ENCODE measurements at places on chromosomes 6 and 20.

GRCh38 chr20:41889126-41889843 is 271.1 kb upstream of the CHD6 start:
- no peak for DNase-seq

GRCh38 chr6:135289816-135290215 is 108.7 kb downstream of the MYB start:
- DNase-seq = no peak

DNA sequence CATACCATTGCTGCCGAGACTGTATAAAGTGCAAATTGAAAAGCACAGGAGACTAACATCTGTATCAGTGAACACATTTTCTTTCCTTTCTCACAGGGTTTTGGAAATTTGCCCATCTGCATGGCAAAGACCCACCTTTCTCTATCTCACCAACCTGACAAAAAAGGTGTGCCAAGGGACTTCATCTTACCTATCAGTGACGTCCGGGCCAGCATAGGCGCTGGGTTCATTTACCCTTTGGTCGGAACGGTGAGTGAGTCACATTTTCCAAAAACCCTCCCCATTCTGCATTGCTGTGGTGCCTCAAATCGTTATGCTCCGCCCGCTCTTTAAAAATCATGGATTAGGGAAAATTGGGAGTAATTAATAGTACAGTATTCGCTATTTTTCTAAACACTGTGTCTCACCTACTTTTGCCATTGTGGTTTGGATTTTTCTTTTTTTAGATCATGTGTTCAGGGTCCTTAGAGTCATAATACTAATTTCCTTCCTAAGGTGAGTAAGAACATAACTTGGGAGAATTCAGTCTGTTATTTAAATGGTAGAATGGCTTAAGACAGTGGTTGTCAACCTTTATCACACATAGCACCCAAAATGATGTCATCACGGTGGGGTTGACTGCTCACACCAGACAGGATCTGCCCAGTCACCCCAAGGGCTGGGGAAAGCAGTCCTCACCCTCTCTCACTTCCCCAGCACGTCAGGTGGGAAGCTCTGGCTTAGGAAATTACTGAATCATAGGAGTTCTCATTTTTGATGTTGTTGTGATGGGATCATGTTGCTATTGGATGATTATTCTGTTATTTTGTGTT is 171.6 kb downstream of the MTHFD1L start:
- DNase-seq = peak; percentile 58

GRCh38 chr20:21832442-21833385 is 127.2 kb downstream of the PAX1 start:
- no peak for DNase-seq

DNA sequence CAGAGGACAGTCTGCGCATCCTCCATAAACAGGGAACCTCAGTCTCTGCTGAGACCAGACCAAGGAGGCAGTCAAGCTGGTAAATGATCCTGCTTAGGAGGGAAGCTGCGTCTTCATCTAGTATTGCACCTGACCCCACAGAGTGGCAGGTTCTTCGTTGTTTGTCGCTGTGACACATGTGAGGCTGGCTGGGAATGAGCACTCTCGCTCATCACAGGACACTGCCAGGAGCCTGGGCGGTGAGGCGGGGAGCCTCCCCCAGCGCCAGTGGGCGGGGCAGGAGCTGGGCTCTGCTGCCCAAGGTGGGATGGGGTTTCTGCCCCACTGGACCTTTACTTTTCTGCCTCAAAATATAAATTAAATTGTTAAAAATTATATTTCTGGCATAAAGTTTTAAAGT is 48.4 kb upstream of the SYNDIG1 start:
- no peak for DNase-seq

DNA sequence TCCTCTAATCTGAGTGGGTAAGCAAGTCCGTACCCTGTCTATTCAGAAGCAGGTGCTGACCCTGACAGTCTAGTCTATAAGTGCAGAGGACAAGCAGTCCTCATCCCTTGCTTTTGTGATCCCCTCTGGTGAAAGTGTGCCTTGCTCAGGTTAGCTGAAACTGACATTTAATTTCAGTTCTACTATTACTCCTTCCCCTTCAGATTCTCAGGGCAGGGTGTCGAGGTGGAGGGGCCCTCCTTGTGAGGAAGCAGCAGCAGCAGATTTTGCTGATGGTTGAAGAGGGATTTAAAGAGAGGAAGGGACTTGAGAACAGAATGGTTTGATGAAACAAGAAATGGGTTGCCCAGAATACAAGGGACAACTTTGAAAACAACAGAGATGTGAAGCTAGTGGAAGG is 309.3 kb downstream of the CLIC5 start:
- DNase-seq = no peak

DNA sequence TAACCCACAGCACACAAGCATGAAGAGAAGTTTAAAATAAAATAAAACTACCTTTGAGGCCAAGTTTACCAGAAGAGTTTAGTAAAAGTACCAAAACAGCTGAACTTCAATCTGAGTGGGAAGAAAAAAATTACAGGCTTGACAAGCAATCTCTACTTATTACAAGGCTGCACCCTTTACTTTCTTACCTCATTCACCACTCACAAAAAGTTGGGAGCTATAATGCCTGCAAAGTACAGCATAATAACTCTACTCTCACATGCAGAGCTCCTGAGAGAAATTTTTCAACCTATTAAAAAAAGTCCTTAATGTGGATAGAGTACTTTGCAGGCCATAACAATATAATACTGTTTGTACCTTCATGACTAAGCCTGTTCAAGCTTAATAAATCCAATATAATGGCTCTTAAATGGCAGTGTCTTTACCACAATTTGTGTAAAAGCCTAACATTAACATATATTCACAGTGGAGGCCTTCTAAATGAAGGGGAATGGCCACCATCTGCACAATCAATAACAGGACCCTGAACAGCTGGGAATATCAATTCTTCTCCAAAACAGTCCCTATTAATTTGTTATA is 103.1 kb downstream of the DST start:
- no peak for DNase-seq

- DNase-seq = no peak
Observed at GRCh38 chr6:36422714-36423100, 19.9 kb downstream of the PXT1 start.

- DNase-seq = no peak
Observed at GRCh38 chr6:85429346-85429745, 20.5 kb upstream of the NT5E start.

GRCh38 chr20:41587956-41588355 is 30.2 kb downstream of the CHD6 start:
- DNase-seq = no peak

DNA sequence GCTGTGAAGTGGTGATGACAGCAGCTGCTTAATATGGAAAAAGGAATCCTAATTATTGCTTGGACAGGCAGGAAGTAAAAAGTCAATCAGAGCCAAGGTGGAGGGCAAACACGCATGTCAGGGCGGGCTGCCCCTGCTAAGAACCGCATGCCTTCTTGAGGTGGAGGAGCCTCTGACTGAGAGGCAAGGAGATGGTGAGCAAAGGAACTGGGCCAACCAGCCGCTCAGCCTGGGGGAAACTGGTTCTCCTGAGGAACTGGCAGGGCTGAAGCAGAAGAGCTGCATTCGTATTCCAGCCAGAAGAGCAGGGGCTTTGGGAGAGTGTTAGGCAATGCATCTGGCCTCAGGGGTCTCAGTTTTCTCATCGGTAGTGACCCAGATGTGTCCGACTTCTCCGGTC is 13.1 kb upstream of the MLN start:
- no peak for DNase-seq

- DNase-seq = no peak
Observed at GRCh38 chr6:118535176-118535844, 12.8 kb upstream of the PLN start.

DNA sequence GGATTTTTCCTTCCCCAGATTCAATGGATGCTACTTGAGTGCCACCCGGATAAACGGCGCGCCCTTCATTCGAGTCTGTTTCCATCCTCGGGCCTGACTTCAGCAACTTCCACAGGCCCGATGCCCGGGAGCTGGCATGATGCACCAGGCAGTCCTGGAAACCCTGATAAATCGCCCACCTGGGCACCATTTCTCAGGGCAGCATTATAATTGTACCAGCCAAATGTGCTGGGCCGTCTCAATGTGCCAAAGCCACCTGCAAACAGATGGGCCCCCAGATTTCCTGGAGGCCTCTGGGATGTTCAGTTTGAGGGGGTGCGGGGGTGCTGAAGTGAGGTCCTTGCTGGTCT is 65.8 kb downstream of the NOL4L start:
- DNase-seq = no peak

DNA sequence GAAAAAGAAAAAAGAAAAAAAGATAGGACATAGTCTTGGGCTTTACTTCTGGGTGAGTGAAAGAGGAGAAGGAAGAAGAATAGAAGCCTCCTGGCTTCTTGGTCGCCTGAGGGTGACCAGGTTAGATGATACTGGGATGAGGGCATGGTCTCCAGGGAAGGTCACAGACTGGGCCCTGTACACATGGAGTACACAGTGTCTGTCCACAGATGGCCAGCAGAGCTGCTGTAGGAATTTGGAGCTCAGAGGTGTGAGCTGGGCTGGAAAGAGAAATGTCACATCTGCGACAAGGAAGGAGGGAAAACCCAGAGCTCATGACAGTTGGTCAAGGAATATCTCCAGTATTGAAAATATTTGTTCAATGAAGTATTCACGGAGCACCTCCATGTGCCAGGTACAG is 56.1 kb downstream of the DLGAP4 start:
- no peak for DNase-seq

GRCh38 chr6:52138284-52138683 is 47.9 kb upstream of the IL17A start:
- no peak for DNase-seq

DNA sequence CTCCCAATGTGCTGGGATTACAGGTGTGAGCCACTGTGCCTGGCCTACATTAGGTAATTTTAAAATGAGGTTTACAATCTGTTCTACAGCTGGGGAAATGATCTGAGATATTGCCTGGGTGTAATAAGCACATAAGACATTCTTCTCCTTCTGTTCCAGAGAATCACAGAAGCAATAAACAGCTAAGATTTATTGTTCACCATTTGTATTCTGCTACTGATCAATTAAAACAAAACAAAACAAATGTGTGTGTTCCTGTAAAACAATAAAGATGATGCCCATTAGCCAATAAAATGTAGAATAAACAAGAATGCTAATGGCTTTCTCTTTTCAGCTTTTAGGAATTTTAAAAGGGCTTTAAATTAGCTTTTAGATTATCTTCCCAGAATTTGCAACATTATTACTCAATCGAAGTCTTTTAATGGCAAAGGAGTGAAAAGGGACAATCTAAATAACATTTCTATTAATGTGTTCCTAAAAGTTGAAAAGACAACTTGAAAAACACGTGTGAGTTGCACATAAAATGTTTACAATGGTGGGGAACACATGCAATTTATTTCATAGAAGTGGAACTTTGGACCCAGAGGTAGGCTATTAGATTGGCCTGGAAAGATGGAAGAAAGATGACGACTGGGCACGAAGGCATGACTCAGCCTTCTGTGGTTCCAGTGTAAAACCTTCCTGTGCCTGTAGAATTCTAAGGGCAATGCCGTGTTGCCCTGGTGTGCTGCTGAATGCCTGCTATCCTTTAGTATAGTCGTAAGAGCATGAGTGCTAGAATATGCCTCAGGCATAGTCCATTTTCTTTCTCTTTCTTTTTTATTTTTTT is 29.0 kb upstream of the DEK start:
- peak; percentile 15 for DNase-seq

GRCh38 chr6:149948011-149948410 is 6.2 kb downstream of the ULBP2 start:
- no peak for DNase-seq

DNA sequence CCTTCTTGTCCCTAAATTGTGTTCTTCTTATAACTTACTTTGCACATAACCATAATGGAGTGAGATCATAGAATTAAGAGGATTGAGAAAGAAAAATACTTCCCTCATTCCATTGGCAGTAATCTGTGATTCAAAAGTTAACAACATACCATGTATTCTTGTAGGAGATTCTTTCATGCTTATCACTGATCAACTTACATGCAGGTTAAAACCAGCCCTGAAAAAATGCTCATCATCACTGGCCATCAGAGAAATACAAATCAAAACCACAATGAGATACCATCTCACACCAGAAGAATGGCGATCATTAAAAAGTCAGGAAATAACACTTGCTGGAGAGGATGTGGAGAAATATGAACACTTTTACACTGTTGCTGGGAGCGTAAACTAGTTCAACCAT is 36.5 kb upstream of the GFRAL start:
- no peak for DNase-seq

DNA sequence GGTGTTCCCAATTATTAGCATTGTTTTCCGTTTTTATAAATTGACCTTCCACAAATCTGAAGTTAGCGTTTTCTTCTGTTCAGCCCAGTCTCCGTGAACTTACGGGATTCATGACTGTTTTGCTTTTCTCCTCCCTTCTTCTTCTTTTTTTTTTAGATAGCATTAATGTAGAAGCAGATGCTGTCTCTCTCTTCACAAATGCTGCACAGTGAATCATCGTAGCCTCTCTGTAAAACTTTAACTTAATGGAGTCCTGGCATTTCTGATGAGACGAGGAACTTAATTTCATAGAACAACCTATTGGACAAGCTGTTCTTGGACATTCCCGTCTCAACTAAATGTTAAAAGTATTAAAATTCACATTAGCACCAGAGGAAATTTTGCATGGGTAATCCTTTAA is 138.0 kb upstream of the EEF1E1 start:
- no peak for DNase-seq

DNA sequence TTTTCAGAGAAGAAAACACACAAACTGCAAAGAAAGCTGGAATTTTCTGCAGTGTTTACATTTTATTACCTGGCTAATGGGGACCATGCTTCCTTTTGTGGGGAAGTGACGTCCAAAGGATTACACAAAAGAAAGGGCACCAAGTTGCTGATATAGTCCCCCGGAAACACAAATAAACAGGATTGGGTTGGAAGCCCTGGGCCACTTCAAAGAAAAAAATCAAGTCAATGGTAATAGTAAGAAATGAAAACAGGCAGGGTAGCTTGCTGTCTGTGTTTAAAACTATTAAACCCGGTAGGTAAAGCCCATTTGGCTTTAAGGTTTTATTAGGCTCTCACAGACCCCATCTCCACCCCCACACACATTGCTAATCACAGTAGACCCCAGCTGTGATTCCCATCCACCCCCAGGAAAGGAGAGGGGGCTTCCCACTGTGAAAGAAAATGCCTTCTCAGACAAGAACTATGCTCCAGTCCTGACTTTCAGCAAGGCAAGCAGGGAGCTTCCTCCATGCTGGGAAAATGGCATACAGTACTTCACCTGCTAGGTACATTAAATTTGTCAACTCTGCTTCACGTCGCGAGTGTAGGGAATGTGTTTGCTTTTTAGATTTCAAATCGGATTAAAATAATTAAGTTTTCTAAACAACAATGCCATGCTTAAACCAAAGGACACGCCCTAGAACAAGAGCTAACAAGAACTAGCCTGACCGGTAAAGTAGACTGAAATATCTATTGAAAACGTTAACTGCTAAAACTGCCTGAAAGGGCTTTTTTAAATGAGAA is 1.1 kb downstream of the PERP start:
- DNase-seq = no peak

GRCh38 chr6:165910184-165910966 is 247.3 kb upstream of the PDE10A start:
- DNase-seq = no peak

GRCh38 chr6:92906385-92906784 is 513.0 kb downstream of the EPHA7 start:
- DNase-seq = no peak

Data from suppressor macrophage treated with lipopolysaccharide for 1 hour (primary cell).